ENCODE measurements at places on chromosomes 2 and 18.
A peak's percentile ranks its signal among the peaks of the same experiment; 100 is the strongest.

GRCh38 chr18:2223849-2224248, 347.5 kb downstream of the METTL4 start:
- DNase-seq, result no peak

- DNase-seq, result no peak
Observed at GRCh38 chr2:27960237-27960912, 69.8 kb downstream of the BABAM2 start.

GRCh38 chr2:180322781-180323180, 315.7 kb upstream of the CWC22 start:
- no peak for DNase-seq

- no peak for DNase-seq
Observed at GRCh38 chr2:213042262-213042661, 109.2 kb downstream of the IKZF2 start.

DNA sequence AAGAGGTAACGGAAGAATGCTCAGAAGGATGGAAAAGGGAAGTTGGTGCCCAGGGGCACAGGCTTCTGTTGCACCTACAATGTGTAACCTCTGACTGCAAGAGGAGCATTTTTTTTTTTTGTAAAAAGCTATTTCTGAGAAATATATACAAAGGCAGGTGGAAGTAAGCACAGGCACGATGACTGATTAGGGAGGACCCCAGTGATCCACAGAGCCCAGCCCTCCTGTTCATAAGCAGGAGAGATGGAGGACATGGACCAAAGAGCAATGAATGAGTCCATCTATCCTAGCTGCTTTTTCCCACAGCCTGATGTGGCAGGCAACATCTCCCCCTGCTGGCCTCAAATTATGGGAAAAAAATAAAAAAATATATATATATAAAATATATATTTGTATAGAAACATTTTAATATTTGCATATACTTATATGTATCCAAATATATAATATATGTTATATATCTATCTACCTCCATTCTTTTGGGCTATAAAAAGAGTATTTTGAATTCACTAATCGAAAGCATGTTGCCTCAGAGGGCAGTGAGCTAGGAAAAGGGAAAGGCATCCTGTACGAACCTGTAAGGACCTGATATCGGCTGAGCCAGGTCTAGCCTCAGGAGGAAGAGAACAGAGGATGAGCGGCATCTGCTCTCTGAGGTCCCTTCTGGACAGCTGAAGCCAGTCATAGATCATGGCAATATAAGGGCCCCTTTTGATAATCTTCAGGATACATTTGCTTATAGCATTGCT, 166.0 kb upstream of the STK17B start:
- DNase-seq, result no peak

DNA sequence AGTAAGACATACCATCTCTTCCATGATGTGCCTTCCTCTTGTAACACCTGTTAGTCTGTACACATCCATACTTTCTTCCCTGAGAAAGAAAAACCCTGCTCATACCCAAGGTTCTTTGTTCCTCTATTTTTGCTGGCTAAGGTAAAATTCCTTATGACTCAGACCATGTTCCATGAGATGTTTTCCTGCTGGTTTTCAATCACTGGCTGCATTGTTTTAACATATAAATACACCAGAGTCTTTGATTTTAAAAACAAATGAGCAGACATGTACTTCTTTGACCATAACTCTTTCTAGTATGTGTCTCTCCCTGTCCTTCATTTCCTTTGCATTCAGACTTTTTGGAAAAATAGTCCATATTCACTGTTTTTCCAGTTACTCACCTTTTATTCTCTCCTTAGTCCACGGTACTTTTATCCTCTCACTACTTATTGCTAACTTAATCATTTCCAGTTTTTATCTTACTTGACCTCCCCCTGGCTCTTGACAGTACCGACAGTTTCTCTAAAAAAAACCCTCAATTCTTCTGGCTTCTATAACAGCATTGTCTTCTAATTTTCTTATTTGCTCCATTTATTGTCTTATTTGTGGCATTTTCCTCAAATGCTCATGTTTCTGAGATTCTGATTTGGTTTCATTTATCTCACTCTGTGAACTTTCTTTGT, 4.3 kb downstream of the VAPA start:
- no peak for DNase-seq

DNA sequence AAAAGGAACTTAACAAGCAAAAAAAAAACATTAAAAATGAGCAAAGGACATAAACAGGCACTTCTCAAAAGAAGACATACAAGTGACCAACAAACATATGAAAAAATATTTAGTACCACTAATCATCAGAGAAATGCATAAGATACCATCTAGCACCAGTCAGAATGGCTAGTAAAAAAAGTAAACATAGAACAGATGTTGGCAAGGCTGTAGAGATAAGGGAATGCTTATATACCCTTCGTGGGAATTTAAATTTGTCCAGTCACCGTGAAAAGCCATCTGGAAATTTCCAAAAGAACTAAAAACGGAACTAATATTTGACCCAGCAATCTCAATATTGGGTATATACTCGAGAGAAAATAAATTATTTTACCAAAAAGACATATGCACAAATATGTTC, 1751.3 kb upstream of the LRRTM1 start:
- no peak for DNase-seq

DNA sequence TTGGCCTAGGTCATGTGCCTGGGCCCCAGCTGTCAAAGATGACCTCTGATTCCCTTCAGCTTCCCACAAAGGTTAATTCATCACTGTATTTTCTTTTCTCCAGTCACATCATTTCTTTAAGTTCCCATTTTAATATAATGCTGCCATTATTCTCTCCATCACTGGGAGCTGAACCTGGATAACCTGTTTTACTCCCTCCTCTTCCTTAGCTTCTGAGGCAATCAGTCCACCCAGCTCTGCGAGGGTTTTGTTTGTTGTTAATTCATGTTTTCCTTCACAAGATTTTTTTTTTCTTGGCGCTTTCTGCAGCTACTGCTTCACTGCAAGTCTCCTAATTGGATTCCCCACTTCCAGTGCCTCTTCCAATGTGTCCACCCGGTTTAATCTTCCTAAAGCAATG, 5.1 kb upstream of the EML4 start:
- DNase-seq, result no peak

GRCh38 chr2:202871300-202872141, at the start of gene ICA1L:
Gene ICA1L (minus strand): TSS chr2:202871766. CDS start chr2:202829009, 42,757 bp downstream.
- peak; percentile 65 for DNase-seq

- DNase-seq, result no peak
Observed at GRCh38 chr18:6558446-6559156, 143.9 kb upstream of the L3MBTL4 start.
